ENCODE measurements at places on chromosomes 2 and 18.

DNA sequence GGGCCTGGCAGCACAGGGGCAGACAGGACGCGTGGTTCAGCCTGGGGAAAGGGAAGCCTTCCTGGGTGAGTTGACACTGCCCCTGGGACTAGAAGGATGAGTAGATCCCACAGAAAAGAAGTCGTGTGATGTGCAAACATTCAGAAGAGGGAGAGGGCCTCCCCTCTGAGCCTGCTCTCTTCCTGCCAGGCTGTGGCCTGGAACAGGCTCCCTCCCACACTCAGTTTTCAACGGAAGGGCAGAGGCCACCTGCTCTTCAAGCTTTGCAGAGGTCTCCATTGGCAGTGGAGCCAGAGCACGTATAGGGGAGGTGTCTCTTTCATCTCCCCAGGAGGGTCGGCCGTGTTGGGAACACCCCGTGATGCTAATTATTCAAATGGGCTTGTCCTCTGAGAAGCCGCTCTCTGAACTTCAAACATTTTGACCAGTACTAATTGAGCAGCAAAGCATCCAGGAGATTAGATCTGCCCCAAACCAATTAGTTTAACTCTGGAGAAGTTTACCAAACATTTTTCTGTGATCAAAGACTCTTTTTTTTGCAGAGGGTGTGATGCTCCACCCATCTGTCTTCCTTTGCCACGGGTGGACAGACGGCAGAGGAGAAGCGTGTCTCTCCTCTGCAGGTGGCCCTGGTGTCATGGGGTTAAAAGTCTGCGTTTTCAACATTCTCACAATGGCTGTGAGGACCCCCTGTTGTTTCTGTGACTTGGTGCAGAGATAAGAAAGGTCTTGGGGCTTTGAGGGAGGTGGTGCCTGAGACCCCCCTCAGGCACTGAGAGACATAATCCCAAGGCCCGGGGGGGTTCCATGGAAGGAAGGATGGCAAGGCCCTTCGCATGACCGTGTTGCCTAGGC is 29.5 kb upstream of the ODC1 start:
- no peak for DNase-seq

DNA sequence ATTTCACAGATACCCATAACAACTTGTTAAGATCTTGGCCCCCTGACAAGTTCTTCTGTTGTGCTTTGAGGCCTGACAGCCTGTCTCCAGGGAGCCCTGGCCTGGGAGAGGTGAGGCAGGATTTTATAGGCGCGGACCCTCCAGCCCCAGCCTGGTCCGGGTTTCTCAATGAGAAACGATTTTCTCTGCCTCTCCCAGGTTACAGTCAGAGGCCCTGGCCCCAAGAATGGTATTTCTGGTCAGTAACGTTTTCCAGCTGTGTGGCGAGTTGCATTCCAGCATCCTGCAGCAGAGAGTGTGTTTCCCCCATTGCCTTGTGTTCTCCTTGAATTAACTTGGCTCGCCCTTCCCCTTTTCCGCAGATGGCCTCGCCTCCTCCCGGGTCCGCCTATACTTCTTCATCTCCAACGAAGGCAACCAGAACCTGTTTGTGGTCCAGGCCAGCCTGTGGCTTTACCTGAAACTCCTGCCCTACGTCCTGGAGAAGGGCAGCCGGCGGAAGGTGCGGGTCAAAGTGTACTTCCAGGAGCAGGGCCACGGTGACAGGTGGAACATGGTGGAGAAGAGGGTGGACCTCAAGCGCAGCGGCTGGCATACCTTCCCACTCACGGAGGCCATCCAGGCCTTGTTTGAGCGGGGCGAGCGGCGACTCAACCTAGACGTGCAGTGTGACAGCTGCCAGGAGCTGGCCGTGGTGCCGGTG is 3.0 kb downstream of the INHBB start:
- DNase-seq, result no peak

- DNase-seq, result no peak
These were observed 211.0 kb downstream of the TGIF1 start for GRCh38 chr18:3660739-3661515.

- DNase-seq, result no peak
These were observed 221.2 kb downstream of the KLHL29 start for GRCh38 chr2:23606196-23606595.

DNA sequence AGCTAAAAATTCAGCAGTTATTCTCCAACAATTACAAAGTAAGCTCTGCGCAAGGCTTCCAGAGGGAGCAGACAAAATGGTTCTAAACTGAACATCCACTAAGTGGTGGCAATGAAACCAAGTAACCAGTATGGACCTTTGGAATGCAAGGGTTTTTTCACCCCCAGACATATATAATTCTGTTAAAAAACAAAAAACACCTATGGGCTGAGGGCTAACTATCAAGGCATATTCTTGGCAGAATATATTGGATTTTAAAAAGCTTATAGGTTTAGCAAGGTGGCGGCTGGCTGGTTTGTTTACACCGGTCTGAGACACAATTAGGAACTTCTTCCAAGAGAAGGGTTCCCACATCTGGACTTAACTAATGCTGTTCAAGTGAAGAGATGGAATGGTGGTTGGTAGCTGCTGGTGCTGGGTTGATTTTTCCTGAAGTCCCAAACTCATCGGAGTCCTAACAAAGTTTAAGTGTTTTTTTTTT is 2.8 kb downstream of the ZFP36L2 start:
- no peak for DNase-seq

DNA sequence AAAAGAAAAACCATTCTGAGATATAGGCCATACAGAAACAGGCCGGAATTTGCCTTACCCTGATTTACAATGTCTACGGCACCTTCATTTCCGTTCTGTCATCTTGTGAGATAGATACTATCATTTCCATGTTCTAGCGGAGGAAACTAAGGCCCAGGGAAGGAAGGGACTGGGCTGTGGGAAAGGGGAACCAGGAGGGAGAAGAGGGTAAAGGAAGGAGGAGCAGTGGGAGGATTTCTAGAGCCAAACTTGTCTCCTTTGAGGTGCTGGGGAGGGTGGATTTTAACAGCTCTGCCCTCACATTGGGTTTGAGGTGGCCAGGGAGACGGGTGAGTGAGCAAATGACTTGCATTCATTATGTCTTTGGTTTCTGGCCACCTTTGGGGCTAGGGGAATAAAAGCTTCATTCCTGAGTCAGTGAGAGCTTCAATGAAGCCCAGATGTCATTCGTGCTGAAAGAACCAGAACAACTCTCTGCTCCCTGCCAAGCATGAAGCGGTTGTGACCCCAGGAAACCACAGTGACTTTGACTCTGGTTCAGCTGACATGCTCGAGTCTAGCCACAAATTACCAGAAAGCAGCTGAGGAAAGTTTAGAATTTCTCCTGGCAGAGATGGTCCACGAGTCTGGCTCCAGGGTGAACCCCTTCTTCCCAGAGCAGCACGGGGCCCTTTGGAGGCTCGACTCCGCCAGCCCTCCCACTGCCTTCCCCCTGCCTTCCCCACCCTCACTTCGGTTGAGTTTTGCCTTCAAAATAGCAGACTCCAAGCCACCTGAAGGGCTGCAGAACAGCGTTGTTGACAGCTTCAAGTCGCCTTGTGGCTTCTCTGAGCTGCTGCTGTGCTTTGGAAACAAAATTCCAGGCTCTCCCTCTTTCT is 3.8 kb downstream of the ACTG2 start:
- DNase-seq, result no peak

DNA sequence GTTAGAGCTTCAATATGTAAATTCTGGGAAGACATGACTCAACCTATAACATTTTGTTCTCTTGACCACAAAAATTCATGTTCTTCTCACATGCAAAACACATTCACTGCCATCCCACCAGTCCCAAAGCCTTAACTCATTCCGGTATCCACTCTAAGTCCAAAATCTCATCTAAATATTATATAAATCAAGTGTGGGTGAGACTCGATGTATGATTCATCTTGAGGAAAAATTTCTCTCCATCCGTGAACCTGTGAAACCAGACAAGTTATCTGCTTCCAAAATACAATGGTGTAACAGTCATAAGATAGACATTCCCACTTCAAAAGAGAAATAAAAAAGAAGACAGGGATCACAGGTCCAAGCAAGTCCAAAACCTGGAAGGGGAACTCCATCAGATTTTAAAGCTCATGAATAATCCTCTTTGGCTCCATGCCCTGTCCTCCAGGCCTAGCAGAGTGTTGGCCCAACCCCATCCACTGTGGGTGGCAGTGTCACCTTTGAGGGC is 101.3 kb downstream of the RAD51AP2 start:
- DNase-seq, result no peak

- peak; percentile 14 for DNase-seq
These were observed 412 bp downstream of the OSBPL1A start for GRCh38 chr18:24397131-24397693.

GRCh38 chr2:2016651-2017311 is 272.5 kb upstream of the PXDN start:
- no peak for DNase-seq

DNA sequence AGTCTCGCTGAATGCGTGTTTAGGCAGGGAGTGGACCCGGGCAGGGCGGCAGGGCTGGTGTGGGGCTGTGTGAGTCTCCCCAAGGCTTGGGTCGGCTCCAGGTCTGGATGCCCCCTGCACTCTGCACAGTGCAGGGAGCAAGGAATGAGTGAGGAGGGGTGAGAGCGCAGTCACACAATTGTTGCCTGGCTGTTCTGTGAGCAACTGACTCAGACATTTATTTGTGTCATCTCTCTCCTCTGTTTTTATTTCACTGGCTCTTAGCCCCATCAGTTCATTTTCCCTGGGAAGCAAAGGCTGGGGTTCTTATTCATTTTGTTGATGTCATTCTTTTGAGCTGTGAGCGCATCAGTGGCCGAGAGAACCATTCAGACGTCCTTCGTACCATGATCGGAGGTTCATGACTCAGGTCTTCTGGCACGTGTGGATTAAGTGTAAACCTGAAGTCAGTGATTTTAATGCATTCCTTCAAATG is 61.1 kb downstream of the GATA6 start:
- no peak for DNase-seq

DNA sequence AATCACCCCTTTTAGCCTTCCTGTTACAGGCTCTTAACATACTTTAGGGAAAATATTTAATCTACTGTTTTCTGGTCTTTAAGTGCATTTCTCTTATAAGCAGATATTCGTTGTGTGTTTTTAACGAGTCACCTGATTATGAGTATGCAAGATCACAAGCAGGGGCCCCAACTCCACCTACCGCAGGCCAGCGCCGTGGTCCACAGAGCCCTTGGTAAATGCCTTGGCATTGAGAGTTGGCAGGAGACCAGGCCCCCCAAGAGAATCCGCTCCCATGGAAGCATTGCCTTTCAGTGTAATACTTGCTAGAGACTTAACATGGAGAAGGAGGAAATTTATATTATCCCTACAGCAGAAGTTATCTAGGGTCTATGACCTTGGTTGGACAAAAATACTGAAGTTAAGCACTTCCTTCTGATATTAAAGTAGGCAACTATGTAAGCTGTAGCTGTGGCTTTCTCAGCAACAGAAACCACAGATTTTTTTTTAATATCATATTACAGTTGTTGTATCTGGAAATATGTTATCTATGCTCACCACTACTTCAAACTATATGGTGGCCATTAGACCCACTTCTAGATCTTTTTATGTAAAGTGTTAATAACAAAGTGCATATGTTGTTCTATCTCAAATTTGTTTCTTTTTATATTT is 241.8 kb upstream of the MGAT5 start:
- no peak for DNase-seq

DNA sequence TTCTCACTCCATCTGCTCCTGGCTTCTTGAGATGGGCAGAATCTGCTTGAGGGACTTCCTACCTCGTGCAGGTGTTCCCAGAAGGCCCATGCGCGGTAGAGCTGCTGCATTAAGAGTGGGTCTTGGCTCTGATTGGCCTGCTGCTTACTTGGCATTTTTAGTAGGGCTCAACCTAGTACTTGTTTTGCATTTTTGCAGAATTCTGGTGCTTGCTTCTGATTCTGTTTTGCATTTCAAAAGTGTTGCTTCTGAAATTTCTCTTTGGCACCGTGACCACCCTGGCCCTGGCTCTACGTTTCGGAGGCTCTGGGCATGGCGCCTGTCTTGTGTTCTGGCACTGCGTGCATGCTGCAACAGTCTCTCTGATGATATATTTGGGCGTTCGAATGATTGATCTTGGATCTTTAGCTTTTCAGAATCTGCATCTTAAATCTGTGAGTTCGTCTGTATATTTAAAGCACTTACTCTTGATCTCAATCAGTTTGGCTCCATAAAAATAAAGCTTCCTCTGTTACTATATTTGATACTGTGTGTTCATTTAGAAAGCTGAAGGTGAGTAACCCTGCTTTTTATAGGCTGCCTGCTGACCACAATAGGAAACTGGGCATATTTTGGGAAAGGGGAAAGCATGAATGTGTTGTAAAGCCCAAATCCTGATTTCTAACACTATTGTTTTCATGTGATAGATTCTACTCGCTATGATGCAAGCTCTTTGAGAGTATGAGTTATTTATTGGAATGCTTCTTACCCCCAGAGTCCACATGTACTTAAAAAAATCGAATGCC is 22.2 kb downstream of the EFR3B start:
- peak; percentile 78 for DNase-seq

GRCh38 chr2:202717598-202718310 is 83.0 kb downstream of the FAM117B start:
- DNase-seq, result no peak

DNA sequence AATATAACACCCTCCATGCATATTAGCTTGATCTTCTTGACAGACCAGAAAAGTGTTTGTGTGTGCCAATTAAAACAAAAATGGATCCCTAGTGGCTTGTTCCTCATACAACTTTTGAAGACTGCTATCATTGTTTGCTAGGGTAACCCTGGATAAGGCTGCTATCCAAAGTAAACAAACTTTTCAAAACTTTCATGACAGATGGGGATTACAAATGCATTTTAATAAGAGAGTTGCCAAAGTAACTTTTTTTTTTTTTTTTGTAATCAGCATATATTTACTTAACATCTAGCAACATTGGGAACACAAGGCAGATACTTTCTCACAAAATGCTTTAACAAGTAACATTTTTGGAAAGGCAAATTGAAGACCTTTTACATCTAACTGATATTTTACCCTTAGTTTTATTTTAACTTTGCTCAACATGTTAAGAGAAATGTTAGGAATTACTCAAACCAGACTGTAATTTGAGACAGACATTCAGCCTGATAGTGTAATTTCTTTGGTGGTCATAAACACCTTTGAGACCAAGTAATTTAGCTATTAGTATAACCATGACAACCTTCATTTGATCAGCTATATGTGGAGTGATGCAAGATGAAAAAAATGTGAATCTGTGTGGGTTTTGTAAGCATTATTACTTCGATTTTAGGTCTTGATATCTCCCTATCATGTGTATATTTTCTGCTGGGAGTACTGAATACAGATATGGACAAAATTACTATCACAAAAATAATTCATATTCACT is 300.9 kb downstream of the ARHGAP15 start:
- DNase-seq, result no peak

DNA sequence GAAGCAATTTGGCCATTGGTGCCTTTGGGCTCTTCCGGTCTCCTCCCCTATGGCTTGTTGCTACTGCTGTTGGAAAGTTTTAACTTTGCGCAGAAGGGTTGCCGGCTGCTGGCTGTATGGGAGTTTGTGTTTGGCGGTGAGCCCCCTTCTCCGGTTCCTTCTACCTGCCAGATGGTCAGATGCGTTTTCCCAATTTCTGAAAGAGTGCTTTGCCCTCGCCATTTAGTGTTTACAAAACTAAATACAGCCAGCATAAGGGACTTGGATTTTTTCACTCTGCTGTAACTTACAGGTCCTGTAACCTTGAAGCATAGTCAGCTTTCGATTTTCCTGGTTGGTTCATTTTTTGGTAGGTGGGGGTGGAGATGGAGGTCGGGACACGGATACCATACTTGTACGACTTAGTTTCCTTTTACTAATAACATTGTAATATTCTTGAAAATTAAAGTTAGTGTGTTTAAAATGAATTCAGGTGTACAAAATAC is 604 bp downstream of the COQ10B start:
- no peak for DNase-seq

- no peak for DNase-seq
These were observed 78.3 kb downstream of the HDAC4 start for GRCh38 chr2:239322416-239323086.
